ENCODE measurements at places on chromosomes 12 and 14. TPM values are rescaled to one million over a fixed set of nuclear protein-coding genes. Genes with fewer than 3 reads are reported as not detected.

DNA sequence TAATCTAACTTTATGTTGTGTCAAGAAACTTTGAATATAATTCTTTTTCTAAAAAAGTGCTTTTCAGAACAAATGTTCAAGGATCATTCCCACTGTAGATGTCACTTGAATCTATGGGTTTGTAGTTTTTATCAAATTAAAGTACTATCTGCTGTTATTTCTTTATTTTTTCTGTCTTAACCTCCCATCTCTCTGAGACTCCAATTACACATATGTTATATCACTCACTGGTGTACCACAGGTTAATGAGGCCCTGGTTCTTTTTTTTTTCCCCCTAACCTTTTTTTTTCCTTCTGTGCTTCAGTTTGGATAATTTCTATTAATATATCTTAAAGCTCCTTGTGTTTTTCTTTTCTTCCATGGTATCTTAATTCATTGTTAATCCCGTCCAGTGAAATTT is 279.9 kb upstream of the RGS6 start:
- H3K36me3 ChIP-seq, result peaks cover 49% of the 10 kb centered on the region
- no peak overlapping the region for H3K27ac ChIP-seq
- no peak for DNase-seq
- no peak overlapping the region for H3K4me3 ChIP-seq

DNA sequence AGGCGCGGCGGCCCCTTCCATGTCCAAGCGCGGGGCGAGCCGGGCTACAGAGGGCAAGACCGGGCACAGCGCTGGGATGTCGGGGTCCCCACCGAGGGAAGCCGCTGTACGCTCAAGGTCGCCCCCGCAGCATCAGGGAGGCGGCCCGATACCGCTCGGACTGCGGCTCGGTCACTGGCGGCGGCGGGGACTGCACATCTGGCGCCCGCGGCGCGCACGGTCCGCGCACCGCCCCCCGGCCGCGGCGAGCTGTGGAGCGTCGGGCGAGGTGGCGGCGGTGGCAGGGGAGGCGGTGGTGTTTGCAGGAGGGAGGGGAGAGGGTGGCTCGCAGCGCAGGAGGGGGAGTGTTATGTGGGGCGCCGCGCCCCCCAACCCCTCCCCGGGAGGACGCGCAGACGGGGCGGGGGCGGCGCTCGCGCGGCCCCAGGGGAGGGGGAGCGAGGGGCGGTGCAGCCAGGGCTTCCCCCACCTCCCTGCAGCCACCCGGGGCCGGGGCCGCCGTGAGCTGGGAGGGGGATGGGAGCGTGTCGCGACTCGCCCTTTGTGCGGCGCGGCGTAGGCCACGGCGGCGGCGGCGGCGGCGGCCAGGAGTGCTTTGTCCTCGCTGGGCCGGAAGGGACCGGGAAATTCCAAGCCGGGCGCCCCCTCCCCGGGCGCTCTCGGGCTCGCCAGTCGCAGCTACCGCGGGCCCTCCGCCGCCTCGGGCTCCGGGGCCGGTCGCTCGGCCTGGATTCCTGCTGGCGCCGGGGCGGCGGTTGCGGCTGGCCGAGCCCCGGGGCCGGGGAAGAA is at the start of gene NUAK1:
TSS of gene NUAK1 (minus strand) at position 322 of the 789 bp plus-strand sequence. CDS start at position 21, 301 bp downstream.
- peaks cover 7% of the 10 kb centered on the region for H3K4me1 ChIP-seq
- H3K4me3 ChIP-seq, result peak within 1 kb of the TSS; percentile 43
- no peaks in the 10 kb centered on the region for H3K36me3 ChIP-seq

GRCh38 chr12:113506867-113507266 is 35.2 kb upstream of the LHX5 start:
- no peaks in the 10 kb centered on the region for H3K4me1 ChIP-seq
- no peak overlapping the region for H3K27ac ChIP-seq
- H3K36me3 ChIP-seq, result no peaks in the 10 kb centered on the region
- H3K27me3 ChIP-seq, result peaks cover 41% of the 10 kb centered on the region

GRCh38 chr12:108495054-108495453 is 20.0 kb upstream of the FICD start:
- H3K36me3 ChIP-seq, result peaks cover 2% of the 10 kb centered on the region
- H3K27me3 ChIP-seq, result peaks cover 36% of the 10 kb centered on the region

GRCh38 chr14:66300886-66301285 is 185.3 kb upstream of the CCDC196 start:
- peaks cover 2% of the 10 kb centered on the region for H3K27me3 ChIP-seq
- H3K36me3 ChIP-seq, result peaks cover 2% of the 10 kb centered on the region
- DNase-seq, result no peak
- no peak overlapping the region for H3K27ac ChIP-seq

- no peak overlapping the region for H3K27ac ChIP-seq
- DNase-seq, result peak; percentile 82
- no peak overlapping the region for H3K4me3 ChIP-seq
- no peaks in the 10 kb centered on the region for H3K27me3 ChIP-seq
Measured at GRCh38 chr12:104358353-104359003, 54.9 kb downstream of the EID3 start.

- no peaks in the 10 kb centered on the region for H3K36me3 ChIP-seq
- H3K27me3 ChIP-seq, result peaks cover 27% of the 10 kb centered on the region
Measured at GRCh38 chr12:4978737-4979136, 64.9 kb upstream of the KCNA5 start.

The PIWIL1 gene
- total RNA-seq, result not detected

The ANO4 gene
- not detected for total RNA-seq

Data from activated CD4-positive, alpha-beta T cell treated with anti-CD3 and anti-CD28 coated beads for 36 hours (primary cell).